ENCODE measurements at places on chromosomes 13 and 19. TPM values are rescaled to one million over a fixed set of nuclear protein-coding genes. Genes with fewer than 3 reads are reported as not detected.

Gene IZUMO4
- total RNA-seq = 1.0 TPM

Gene ZNF229
- 2.7 TPM for total RNA-seq

Gene PTH2
- total RNA-seq = not detected

Gene ANGPTL4
- 0.59 TPM for total RNA-seq

Gene LAIR2
- not detected for total RNA-seq

Gene SIGLEC8
- not detected for total RNA-seq

Gene FBXO27
- total RNA-seq = 2.7 TPM

Gene CEACAM7
- not detected for total RNA-seq

Gene SIGLEC7
- not detected for total RNA-seq

Gene ZSCAN5B
- not detected for total RNA-seq

Gene SYNGR4
- total RNA-seq = not detected

Gene ZGLP1
- total RNA-seq = 0.67 TPM

Gene STXBP2
- total RNA-seq = 10.1 TPM

Gene ZNF253
- 4.2 TPM for total RNA-seq

Gene SYCN
- not detected for total RNA-seq

Measured in bronchus fibroblast of lung (primary cell).